ENCODE measurements at places on chromosomes 12 and 14.

DNA sequence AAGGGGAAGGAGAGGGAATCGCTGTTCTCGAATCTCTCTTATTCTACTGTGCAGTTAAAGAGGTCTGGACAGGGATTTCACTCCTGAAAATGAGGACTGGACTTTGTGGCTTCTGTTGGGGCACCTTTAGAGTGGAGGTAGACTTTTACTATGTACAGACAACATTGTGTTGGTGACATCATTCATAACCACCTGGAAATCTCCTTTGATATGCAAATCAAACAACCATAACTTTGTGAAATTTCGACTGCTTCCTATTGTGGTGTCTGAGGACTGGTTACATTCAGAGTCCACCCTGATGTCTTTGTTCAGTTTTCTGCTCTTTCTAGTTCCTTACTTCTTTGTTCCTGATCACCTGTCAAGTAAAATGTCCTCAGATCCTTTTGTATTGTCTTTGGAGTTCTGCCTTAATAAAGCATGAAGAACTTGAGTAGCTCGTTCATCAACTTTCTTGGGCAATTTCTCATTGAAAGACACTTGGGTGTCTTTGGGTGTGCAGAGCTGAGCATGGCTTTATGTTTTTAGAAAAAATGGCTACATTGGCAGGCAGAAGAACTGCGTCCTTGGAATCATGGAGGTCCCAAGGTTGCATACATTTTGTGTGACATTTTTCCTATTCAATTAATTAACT is 29.8 kb downstream of the LRRK2 start:
- DNase-seq: no peak

- DNase-seq: no peak
Observed at GRCh38 chr12:24537083-24537860, 411.6 kb downstream of the BCAT1 start.

DNA sequence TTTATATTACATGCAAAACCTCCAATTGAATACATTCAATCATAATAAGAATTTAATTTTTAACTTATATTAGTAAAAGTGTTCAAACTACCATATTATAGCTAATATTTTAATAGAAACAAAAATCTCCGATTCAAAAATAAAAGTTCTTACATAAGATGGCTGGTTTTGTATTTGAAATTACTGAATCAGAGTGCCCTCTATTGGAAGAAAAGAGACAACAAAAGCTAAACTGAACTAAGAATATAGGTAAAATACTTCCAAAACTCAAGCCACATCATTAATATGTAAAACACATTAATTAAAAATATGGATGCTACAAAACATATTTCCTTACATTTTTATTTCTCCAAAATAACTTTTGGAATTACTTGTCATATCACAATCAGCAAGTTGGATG is 120.3 kb downstream of the GARIN6 start:
- DNase-seq: peak; percentile 3

GRCh38 chr14:34700622-34701130 is 13.7 kb downstream of the CFL2 start:
- no peak for DNase-seq

GRCh38 chr14:92963301-92964123 is 40.6 kb downstream of the CHGA start:
- no peak for DNase-seq

GRCh38 chr12:19412844-19413243 is 26.4 kb upstream of the AEBP2 start:
- DNase-seq: no peak

DNA sequence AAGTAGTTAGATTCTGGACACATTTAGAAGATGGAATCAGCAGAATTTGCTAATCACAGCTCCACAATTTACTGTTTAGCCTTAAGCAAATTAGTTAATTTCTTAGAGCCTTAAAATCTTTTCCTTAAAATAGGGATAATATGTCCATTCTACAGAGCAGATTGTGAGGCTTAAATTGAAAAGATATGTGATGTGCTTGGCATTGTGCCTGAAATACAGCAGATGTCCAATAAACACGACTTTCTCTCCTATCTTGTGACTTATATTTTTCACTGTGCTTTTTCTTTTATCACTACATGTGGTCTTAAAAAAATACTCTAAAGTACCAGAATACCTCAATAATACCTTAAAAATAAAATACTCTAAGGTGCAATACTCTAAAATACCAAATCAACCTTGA is 30.6 kb downstream of the CCER1 start:
- DNase-seq: no peak

GRCh38 chr12:128609861-128610260 is 213.9 kb downstream of the SLC15A4 start:
- no peak for DNase-seq

DNA sequence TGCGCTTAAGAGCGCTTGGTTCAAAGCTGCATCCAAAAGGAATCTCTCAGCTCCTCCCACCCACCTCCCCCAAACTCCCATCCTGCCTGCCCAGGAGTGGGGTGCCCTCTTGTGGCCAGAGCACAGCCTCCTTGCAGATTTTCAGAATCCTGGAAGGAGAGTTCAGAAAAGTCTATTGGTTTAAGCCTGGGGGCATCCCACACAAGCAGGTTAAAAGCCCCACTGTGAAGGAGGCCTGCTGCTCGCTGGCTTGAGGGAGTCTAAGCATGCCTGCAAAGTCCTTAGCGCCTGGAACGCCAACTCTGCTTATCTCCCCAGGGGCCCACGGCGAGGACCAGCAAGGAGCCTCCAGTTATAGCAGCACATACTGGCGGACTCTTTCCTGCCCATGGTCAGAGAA is 297.1 kb downstream of the KSR2 start:
- DNase-seq: no peak

DNA sequence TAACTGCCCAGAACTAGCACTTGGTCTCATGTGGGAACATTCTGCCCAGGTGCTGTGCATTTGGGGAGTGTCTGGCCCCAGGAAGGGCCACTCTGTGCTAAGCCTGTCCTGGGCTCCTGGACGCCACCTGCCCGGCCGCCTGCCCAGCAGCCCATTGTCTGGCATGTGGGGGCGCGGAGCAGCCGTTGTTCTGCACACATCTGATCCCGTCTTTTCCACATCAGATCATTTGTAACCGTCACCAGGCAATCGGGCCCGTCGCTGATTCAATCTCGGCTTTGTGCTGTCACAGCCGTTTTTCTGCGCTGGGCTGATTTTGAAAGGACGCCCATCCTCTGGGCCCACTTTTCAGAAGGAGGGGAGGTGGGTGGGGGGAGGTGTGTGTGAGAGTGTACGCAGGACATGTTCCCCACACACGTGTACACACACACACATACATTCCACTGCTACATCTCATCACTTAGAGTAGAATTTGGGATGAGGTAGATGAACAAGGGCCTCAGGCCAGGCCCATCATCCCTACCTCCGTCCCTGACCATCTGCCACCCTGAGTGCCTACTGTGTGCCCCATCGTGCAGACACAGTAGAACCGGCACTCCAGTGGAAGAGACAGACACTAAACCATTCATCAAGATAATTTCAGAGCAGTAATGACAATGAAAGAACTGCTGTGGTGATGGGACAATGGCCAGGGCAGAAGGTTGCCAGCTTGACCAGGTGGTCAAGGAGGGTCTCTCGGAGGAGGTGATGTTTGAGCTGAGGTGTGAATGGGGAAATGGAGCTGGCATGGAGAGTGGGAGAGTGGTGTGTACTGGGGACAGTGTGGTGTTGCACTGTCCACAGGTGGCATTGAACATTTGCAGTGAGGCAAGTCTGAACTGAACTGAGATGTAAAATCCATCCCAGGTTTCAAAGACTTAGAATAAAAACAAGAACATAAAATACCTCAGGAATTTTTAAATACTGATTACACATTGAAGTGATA is 19.0 kb downstream of the FAM222A start:
- DNase-seq: no peak

DNA sequence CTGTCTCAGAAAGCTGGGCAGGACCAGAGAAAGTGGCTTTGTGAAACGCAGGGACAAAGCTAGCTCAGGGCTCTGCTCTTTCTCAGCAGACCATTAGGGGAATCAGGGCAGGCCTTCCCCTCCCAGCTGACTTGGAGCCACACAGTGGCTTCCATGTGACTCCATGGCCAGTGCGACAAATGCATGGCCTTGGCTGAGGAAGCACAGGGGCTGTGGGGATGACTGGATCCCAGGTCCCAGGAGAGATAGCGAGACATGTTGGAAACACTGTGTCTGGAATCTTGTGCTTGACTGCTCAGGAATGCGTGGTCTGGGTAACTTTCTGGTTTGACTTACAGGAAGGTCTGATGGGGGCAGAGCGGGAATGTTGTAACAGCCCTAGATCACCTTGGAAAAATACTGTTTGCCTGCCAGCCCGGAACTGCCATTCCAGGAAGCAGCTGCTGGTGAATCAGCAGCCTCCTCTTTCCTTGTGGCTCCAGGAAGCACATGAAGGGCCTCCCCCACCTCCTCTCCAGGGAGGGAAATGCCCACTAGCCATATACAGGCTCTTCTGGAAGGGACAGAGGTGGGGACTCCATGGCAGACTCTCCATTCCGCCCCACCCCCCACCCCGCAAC is 133.5 kb upstream of the HIF1A start:
- no peak for DNase-seq

- DNase-seq: no peak
Observed at GRCh38 chr14:101377069-101377468, 184.2 kb upstream of the DIO3 start.

- DNase-seq: no peak
Observed at GRCh38 chr14:34325493-34325892, 136.5 kb downstream of the SPTSSA start.

GRCh38 chr12:7154042-7154441 is 23.9 kb downstream of the CLSTN3 start:
- DNase-seq: no peak

DNA sequence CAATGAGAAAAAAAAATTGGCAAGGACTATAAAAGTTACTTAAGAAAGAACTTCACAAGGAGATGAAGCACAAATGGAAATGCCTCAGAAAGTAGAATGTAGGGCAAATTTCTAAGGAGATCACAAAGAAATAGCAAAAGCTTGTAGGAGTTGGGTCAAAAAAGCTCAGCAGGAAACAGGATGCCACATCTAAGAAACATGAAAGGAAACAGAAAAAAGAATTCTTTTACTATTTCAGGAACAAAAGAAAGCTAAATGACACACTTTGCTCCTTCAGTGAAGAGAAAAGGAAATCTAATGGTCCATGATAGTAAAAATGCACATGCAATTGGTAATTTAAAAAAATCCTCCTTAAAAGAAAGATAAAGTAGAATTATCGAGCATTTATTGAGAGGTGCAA is 452.1 kb upstream of the GARIN6 start:
- no peak for DNase-seq

DNA sequence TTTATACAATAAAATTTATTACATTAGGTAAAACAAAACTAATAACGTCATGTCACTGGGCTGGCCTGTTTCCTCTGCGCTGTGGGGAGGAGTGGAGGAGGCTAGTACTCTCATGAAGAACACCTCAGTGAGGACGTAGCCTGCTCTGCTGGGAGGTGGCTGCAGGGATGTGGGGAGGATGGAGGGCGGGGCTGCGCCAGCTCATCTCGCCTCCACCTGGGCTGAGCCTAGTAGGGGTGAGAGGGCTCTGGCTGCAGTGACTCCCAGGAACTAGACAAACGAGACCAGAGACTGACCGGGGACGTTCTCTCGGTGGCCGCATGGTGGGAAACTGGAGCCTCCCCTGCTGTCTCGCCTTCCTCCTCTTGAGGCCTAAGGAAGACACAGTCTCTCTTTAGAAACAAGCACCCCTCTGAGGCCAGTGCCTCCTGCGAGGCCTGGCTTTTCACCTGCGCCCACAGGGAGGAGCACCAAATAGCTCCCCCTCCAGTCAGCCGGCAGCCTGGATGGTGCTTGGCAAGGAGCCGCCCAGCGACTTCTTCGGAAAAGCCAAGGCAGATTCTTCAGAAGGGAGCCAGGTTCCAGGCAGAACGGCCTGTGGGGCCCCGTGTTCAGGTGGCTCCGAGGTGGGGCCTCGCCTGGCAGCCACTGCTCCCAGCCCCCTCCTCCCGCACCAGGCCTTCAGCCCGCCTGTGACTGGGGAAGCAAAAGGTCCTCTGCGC is 62.4 kb downstream of the PLEKHG3 start:
- no peak for DNase-seq

DNA sequence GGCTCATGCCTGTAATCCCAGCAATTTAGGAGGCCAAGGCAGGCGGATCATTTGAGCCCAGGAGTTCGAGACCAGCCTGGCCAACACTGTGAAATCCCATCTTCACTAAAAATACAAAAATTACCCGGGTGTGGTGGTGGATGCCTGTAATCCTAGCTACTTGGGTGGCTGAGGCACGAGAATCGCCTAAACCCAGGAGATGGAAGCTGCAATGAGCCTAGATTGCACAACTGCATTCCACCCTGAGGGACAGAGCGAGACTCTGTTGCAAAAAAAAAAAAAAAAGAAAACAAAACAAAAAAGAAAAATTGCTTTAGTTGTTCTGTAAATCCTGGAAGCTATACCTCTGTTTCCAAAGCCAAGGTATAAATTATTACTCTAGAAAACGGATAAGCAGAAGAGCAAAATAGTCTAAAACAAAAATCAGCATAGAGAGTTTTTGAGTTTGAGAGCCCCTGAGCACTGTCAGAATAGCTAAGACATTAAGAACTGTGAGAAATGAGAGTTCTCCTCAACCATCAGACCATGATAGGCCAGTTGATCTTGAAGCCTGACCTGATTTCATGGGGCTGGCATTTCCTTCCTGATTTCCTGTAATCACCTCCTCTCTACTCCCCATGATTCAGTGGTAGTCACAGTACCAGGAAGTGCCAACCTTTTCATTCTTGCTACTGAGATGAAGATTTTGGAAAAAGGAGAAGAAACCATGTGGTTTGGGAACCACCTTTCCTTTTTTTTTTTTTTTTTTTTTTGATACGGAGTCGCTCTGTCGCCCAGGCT is 31.7 kb downstream of the ATP2A2 start:
- DNase-seq: no peak
